ENCODE measurements at places on chromosomes 16 and 17.

GRCh38 chr16:81770008-81770407 is 9.1 kb upstream of the PLCG2 start:
- DNase-seq = no peak

DNA sequence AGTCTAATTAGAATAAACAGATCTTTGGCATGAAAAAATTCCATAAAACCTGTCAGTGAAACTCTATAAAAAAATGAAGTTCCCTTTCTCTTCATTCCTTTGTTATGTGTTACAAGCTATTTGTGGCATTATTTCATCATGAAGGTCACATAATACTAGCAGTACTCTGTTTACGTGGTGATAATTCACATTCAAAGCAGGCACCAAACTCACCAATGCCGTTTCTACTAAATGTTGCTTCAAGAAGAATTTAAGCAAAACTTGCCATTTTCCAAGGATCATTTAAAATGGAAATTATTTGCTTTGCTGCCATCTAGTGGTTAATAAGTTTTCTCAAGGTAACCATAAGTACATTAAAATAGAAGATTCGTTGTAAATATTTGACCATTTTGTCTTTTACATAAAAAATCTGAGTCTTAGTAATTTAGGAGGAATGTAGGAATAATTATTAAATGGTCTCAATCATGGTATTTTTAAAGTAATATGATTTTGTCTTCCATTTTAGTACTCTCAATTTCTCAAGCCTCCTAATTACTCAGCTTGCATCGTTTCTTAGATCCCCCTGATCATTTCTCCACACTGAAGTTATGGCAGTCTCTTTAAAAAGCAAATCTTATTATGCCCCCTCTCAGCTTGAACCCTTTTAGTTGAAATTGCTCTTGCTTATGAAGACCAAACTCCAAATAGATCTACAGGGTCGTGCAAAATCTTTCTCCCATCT is 80.8 kb downstream of the OMG start:
- peak; percentile 30 for DNase-seq

GRCh38 chr17:42252597-42253550 is 23.3 kb downstream of the STAT5B start:
- DNase-seq = no peak

DNA sequence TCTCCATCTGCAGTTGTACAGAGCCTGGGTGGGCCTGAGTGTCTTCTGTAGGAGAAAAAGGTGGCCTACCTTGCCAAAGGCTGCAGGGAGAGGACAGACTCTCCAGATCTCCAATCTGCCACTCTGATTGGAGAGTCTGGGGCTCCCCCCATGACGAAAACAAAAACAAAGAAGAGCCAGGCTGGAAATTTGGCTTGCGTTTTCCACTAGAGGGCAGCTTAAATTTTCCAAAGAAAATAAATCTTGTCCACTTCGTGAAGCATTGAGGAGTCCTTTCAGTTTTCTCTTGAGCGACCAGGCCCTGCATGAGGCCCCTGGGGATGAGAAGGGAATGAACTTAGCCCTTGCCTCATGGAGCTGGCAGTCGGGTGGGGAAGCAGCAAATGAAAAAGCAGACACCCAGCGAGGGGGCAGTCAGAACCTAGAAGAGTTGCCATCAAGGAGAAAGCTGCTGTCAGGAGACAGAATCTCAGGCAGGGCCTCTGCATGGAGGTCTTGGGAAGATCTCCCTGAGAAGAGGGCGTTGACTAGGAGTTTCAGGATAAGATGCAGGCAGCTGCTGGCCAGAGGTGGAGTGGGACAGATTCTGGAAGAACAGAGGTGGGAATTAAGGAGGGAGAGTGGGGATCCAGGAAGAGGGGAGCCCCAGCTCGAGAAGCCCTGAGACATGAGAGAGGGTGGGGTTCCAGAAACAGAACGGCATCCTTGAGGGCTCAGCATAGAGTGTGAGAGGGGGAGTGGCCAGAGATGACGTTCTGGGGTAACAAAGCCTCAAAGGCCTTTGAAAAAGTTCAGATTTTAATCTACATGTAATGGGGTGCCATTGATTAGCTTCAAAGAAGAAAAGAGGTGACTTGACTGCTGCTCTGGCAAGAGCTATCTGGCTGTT is 8.4 kb upstream of the SHCBP1 start:
- no peak for DNase-seq

- DNase-seq = peak; percentile 6
These were observed 72.1 kb downstream of the AMFR start for GRCh38 chr16:56353054-56353921.

GRCh38 chr16:31148281-31148728 is 1.6 kb downstream of the PRSS36 start:
- no peak for DNase-seq

DNA sequence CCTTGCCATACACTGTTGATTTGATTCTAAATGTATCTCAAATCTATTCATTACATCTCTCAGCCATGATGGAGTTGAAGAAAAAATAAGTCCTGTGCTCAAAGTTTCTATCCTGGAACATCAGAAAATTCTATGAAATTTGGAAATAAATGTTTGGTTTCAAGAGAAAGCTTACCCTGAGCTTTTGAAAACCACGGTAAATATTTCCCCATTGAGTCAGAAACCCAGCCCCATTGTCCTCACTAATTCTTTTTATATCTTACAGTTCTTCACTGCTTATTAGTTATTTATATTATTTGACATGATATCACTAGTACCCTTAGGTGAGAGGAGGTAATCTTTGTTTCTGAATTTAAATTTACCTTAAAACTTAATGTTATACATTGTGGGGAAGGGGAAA is 128.5 kb downstream of the MRTFB start:
- no peak for DNase-seq

DNA sequence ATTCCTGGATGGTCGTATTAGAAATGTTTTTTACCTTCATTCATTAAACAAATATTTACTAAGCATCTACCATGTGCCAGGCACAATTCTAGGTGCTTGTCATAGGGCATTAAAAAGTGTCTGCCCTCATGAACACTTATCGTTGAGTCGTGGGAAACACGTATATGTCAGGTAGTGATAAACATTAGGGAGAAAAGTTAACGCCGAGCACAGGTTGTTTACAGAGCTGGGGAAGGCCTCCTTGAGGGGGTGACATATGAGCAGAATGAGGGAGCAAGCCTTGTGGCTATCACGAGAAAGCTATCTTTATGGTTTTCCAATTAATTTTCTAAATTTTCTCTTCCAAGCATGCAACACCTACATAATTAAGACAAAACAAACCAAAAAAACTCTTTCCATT is 985 bp upstream of the ZNF213 start:
- DNase-seq = no peak

GRCh38 chr17:75010683-75011400 is 1.6 kb upstream of the MRPL58 start:
- peak; percentile 74 for DNase-seq

- no peak for DNase-seq
These were observed 296.1 kb upstream of the SOX9 start for GRCh38 chr17:71824671-71825070.

DNA sequence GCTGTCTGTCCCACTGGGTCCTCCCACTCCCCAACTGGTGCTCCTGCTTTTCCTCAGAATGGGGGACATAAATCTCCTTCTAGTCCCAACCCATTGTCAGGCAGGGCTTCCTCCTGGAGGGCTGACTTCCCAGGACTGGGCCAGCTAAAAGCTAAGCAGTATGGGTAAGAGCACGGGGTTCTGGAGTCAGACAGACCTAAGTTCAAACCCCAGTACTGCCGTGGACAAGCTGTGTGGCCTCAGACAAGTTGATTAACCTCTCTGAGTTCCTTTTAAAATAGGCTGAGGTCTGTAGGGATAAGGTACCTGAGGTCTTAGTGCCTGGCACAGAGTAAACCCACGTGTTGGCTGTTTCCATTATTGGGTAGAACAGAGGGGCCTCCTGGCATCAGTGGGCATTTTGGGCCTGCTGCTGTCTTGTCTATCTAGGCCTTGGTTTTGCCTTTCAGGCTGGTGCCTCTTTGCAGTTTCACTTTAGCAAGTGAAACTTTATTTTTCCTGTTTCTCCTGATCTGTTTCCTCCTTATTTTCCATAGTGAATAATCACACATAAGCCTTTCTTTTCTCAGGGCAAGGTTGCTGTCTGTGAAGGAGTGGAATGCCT is 114.6 kb downstream of the PRKCB start:
- no peak for DNase-seq

DNA sequence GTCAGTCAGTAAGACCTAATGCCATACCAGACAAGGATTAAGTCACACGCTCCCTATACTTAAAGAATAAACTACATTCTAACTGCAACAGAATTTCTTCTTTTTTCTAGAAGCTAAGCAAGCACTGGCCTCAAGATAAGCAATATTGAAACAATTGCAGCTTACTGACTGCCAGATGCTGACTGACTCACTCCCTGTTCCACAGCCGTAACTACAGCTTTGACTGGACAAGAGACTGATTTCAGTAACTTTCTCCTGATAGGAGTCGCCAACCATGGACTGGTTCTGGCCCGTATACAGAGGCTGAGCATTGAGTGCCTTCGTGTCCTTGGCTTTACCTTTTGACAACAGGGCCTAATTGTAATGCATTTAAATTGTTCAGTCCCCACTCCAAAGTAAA is 67.9 kb downstream of the TRIM37 start:
- no peak for DNase-seq

DNA sequence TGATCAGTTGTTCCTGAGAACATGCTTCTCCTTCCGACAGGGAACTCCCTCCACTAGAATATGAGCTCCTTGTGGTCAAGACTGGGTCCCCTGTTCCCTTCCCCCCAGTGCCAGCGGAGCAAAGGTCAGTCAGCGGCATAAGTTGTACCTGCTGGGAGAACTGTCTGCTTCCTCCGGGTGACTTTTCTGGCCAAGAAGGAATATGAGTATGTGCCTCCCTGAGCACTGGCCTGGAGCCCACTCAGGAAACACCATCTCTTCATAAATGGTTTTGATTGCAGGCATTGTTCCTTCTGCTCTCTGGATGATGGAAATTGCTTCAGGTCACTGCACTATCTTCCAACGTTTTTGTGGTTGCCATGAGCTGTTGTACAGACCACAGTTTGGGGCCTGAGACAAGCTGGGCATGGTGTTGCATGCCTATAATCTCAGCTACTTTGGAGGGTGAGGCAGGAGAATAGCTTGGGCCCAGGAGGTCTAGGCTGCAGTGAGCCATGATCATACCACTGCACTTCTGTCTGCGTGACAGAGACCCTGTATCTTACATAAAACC is 2.9 kb upstream of the P4HB start:
- DNase-seq = no peak

- DNase-seq = peak; percentile 31
These were observed 13.4 kb downstream of the WFDC1 start for GRCh38 chr16:84308120-84308519.

DNA sequence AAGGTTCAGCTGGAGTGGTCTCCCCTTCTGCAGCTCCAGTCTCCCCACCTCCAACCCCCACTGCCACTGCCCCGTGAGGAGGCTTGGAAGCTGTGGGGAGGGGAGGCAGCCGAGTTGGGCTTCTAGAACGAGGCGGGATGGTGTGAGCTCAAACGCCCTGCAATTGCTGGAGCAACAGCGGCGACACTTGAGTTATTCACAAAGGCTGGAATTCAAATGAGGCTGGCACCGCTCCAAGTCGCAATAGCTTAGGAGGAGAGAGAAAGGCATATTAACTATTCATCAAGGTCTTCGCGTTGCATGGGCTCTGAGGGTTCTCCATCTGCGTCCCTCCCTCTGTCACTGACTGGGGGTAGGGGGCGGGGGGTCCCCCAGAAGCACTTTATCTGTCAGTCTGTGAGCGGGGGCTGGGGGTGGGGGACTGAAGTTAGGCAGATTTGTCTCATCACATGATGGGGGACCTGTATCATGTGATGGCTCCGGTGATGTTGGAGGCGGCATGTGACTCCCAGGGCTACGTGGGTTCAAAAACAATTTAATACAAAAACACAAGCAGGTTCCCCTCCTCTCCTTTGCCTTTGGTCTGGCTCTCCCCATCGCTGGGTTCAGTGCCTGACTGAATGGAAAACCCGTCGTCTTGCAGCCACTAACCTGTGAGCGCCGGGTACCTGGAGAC is 70.5 kb downstream of the RBBP6 start:
- DNase-seq = peak; percentile 69

DNA sequence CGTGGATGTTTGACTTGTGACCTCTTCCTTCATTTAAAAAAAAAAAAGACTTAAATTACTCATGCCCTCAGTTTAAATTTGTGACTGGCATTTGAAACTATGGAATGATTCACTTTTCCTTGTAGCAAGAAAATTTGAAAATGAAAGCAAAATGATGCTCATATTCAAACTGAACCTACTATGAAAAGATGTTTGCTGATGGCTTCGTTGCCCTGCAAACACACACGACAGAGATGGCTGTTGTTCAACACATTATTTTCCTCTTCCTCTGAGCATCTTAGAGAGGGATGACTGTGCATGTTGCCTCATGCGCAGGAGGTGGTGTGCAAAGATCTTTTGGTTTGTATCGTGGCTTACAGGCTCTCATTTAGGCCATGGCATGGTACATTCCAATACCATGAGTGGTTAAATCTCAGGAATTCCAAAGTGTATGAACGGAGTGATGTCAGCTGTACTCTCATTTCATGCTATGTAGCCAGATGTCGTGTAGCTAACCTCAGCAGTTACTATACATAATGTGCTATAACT is 164.5 kb downstream of the PRKCA start:
- peak; percentile 54 for DNase-seq

GRCh38 chr17:9531034-9531433 is 44.6 kb downstream of the STX8 start:
- no peak for DNase-seq

DNA sequence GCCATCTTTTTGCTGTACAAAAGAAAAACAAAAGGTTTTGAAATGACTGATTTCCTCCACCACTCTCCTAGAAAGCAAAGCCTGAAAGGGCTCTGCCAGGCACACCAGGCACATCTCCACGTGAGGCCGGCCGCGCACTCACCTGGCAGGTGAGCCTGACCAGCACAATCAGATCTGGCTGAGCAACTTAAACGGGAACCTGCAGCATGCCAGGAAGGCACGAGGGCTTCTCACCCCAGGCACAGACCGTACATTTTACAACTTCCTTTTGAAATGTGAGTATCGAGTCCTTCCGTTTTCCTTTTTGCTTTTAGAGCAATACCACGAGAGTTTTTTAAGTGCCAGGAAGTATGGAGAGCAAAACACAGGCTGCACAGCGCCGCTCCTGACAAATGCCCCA is 22.5 kb downstream of the SLC38A10 start:
- DNase-seq = no peak
